ENCODE measurements at places on chromosomes 3 and 15.

DNA sequence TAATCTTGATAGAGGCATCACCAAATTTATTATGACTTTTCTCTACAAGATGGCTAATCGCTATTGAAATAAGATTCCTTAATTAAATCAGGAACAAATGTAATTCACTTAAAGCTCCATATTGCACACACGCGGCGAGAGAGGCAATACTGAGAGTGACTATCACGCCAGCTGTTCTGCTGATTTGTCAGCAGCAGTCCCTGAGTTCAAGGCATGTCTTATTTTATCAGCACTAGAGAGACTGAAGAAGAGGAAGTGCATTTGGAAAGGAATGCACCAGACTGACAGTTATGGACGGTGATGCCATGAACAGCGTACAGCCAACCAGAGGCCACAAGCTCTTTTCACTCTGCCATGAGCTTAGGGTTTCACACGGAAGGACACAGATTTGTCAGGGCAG, 83.6 kb upstream of the SLCO3A1 start:
- H3K27ac ChIP-seq, result no peak overlapping the region
- H3K36me3 ChIP-seq, result no peaks in the 10 kb centered on the region
- no peak overlapping the region for H3K4me3 ChIP-seq
- H3K27me3 ChIP-seq, result no peaks in the 10 kb centered on the region

DNA sequence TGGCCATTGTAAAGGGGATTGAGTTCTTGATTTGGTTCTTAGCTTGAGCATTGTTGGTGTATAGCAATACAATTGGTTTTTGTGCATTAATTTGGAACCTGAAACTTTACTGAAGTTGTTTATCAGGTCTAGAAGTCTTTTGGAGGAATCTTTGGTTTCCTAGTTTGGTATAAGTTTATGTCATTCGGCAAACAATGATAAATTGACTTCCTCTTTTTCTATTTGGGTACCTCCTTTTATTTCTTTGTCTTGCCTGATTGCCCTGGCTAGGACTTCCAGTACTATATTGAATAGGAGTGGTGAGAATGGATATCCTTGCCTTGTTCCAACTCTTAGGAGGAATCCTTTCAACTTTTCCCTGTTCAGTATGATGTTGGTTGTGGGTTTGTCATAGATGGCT, 32.1 kb downstream of the SPESP1 start:
- H3K4me3 ChIP-seq, result no peak overlapping the region
- no peak for DNase-seq
- H3K36me3 ChIP-seq, result no peaks in the 10 kb centered on the region
- no peaks in the 10 kb centered on the region for H3K4me1 ChIP-seq
- H3K27ac ChIP-seq, result no peak overlapping the region

- no peak overlapping the region for H3K4me3 ChIP-seq
- H3K27ac ChIP-seq, result no peak overlapping the region
- no peak for DNase-seq
Observed at GRCh38 chr15:73818308-73818985, 54.9 kb upstream of the TBC1D21 start.

GRCh38 chr3:35777065-35777464, 137.7 kb downstream of the ARPP21 start:
- no peaks in the 10 kb centered on the region for H3K27me3 ChIP-seq
- no peaks in the 10 kb centered on the region for H3K4me1 ChIP-seq
- DNase-seq, result no peak
- H3K36me3 ChIP-seq, result no peaks in the 10 kb centered on the region
- H3K4me3 ChIP-seq, result no peak overlapping the region
- no peak overlapping the region for H3K27ac ChIP-seq

GRCh38 chr3:125011941-125012340, 43.9 kb downstream of the HEG1 start:
- H3K4me1 ChIP-seq, result peaks cover 12% of the 10 kb centered on the region
- H3K36me3 ChIP-seq, result peaks cover 98% of the 10 kb centered on the region
- H3K4me3 ChIP-seq, result no peak overlapping the region

DNA sequence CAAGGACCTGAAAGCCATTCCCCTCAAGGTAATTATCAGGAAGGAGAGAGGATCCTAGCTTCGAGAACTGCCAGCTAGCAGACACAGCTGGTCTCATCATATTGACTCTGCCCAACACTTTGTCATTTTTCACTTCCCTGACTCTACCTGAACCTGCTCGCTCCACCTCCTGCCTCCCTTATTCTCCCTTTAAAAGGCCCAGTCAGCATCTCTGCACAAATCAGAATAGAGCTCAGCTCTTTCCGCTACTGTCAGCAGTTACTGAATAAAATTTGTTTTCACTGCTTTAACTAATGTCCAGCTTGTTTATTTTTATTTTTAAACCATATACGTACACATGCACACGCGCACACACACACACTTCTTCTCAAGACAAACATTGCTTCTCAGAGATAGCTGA, 57.2 kb upstream of the MCF2L2 start:
- no peaks in the 10 kb centered on the region for H3K27me3 ChIP-seq
- no peak overlapping the region for H3K4me3 ChIP-seq
- DNase-seq, result no peak
- no peaks in the 10 kb centered on the region for H3K4me1 ChIP-seq
- H3K27ac ChIP-seq, result no peak overlapping the region

GRCh38 chr15:62249501-62249900, 84.4 kb upstream of the C2CD4B start:
- H3K27ac ChIP-seq, result no peak overlapping the region
- no peaks in the 10 kb centered on the region for H3K36me3 ChIP-seq
- H3K27me3 ChIP-seq, result peaks cover 58% of the 10 kb centered on the region
- peaks cover 4% of the 10 kb centered on the region for H3K4me1 ChIP-seq

DNA sequence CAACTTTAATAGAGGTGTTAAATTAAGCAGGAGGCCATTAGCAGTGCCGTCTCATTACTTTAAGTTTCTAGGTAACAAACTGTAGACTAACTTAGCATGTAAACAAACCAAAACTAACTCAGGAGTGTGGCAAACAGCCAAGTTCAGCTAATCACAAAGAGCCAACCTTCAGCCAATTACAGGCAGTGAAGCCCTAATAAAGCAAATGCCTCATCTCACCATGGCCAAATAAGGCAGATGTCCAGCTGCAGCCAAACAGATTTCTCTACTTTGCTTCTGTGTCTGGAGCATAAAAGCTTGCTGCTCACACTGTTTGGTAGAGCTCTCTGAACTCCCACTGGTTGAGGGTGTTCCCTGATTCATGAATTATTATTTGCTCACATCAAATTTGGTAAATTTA, 835.4 kb upstream of the GBE1 start:
- H3K4me1 ChIP-seq, result no peaks in the 10 kb centered on the region
- no peak for DNase-seq
- H3K36me3 ChIP-seq, result no peaks in the 10 kb centered on the region
- no peak overlapping the region for H3K4me3 ChIP-seq
- no peaks in the 10 kb centered on the region for H3K27me3 ChIP-seq
- H3K27ac ChIP-seq, result no peak overlapping the region

GRCh38 chr15:96331945-96332636, 1.6 kb downstream of the NR2F2 start:
- H3K36me3 ChIP-seq, result peaks cover 40% of the 10 kb centered on the region
- H3K27me3 ChIP-seq, result no peaks in the 10 kb centered on the region
- peak overlapping the region; percentile 98 for H3K27ac ChIP-seq
- peak; percentile 64 for DNase-seq
- H3K4me3 ChIP-seq, result peak overlapping the region; percentile 81

- no peak overlapping the region for H3K4me3 ChIP-seq
- no peaks in the 10 kb centered on the region for H3K36me3 ChIP-seq
- no peak overlapping the region for H3K27ac ChIP-seq
- DNase-seq, result no peak
- H3K27me3 ChIP-seq, result no peaks in the 10 kb centered on the region
- H3K4me1 ChIP-seq, result peaks cover 2% of the 10 kb centered on the region
Observed at GRCh38 chr3:179969525-179969924, 67.2 kb downstream of the PEX5L start.

GRCh38 chr3:150407051-150407807, 869 bp upstream of the TSC22D2 start:
- H3K4me1 ChIP-seq, result no peaks in the 10 kb centered on the region
- peaks cover 9% of the 10 kb centered on the region for H3K36me3 ChIP-seq
- H3K27me3 ChIP-seq, result no peaks in the 10 kb centered on the region
- no peak overlapping the region for H3K4me3 ChIP-seq
- DNase-seq, result no peak

- H3K4me3 ChIP-seq, result no peak overlapping the region
- no peak overlapping the region for H3K27ac ChIP-seq
- no peaks in the 10 kb centered on the region for H3K36me3 ChIP-seq
- peaks cover 34% of the 10 kb centered on the region for H3K27me3 ChIP-seq
- peaks cover 11% of the 10 kb centered on the region for H3K4me1 ChIP-seq
Observed at GRCh38 chr3:49649576-49649975, 24.6 kb upstream of the APEH start.

DNA sequence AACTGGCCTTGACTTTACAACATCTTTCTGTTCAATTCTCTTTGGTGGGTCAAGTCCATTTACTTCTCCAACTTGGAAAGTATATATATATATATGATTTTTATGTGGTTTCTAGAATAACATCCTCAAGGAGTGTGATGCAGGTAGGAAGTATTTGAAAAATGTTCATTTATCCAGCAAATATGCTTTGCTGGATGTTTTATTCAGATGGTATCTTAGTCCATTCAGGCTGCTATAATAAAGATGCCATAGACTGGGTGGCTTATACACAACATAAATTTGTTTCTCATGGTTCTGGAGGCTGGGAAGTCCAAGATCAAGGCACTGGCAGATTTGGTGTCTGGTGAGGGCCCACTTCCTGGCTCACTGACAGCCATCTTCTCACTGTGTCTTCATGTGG, 168.7 kb upstream of the RASGRP1 start:
- H3K4me1 ChIP-seq, result no peaks in the 10 kb centered on the region
- no peaks in the 10 kb centered on the region for H3K36me3 ChIP-seq
- H3K4me3 ChIP-seq, result no peak overlapping the region

GRCh38 chr3:194775266-194775665, 89.6 kb downstream of the FAM43A start:
- DNase-seq, result no peak
- peaks cover 6% of the 10 kb centered on the region for H3K4me1 ChIP-seq
- H3K36me3 ChIP-seq, result no peaks in the 10 kb centered on the region
- H3K4me3 ChIP-seq, result no peak overlapping the region

- H3K4me3 ChIP-seq, result no peak overlapping the region
- DNase-seq, result no peak
Observed at GRCh38 chr15:79089331-79089889, 1.2 kb downstream of the RASGRF1 start.

GRCh38 chr3:126267169-126267975, 87.0 kb upstream of the ALDH1L1 start:
- no peaks in the 10 kb centered on the region for H3K36me3 ChIP-seq
- DNase-seq, result peak; percentile 89
- H3K27ac ChIP-seq, result peak overlapping the region; percentile 73
- H3K4me1 ChIP-seq, result peaks cover 18% of the 10 kb centered on the region
- H3K4me3 ChIP-seq, result peak overlapping the region; percentile 71

GRCh38 chr3:168003911-168004310, 91.8 kb downstream of the GOLIM4 start:
- no peaks in the 10 kb centered on the region for H3K27me3 ChIP-seq
- H3K4me3 ChIP-seq, result no peak overlapping the region
- no peak for DNase-seq
- H3K4me1 ChIP-seq, result no peaks in the 10 kb centered on the region

- DNase-seq, result no peak
- no peaks in the 10 kb centered on the region for H3K36me3 ChIP-seq
- H3K4me1 ChIP-seq, result no peaks in the 10 kb centered on the region
- no peaks in the 10 kb centered on the region for H3K27me3 ChIP-seq
Observed at GRCh38 chr3:21962456-21962855, 211.4 kb upstream of the ZNF385D start.

- H3K36me3 ChIP-seq, result peaks cover 52% of the 10 kb centered on the region
- H3K4me1 ChIP-seq, result peaks cover 17% of the 10 kb centered on the region
- H3K27me3 ChIP-seq, result no peaks in the 10 kb centered on the region
- DNase-seq, result no peak
Observed at GRCh38 chr15:74022706-74023470, 28.4 kb downstream of the PML start.

DNA sequence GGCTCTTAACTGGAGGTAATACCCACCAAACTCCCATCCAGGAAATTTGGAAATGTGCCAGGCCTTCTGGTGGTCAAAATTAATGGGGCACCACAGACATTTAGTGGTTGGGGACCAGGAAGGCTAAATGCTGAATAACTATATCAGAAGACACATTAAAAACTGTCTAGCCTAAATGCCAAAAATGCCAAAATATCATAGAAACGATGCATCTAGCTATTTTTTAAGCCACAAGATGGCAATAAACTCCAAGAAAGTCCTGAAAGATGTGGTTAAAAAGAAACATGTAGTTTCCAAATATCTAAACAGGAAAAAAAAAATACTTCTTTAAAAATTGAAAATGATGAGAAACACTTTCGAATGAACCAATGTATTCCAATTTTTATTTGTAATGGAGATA, 19.9 kb downstream of the CCDC14 start:
- no peak for DNase-seq
- no peak overlapping the region for H3K27ac ChIP-seq
- no peaks in the 10 kb centered on the region for H3K27me3 ChIP-seq
- no peak overlapping the region for H3K4me3 ChIP-seq

DNA sequence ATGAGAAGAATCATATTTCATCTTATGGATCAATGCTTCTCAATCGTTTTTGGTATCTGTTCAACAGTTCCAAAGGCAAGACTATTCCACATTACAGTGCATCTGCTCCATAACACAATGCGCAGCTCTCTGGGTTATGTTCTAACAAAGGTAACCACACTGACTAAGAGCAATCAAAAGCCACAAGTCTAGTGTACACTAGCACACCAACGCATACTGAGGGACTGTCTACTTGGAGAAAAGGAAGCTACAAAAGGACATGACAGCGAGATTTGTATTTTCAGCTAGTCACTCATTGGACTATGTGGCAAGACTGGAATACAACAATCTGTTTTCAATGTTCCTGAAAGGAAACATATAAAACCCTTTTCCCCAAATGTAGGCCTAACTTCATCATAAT, 35.8 kb downstream of the SETD2 start:
- peaks cover 1% of the 10 kb centered on the region for H3K4me1 ChIP-seq
- no peak overlapping the region for H3K4me3 ChIP-seq

- H3K36me3 ChIP-seq, result no peaks in the 10 kb centered on the region
- DNase-seq, result no peak
- peaks cover 15% of the 10 kb centered on the region for H3K27me3 ChIP-seq
- peaks cover 23% of the 10 kb centered on the region for H3K4me1 ChIP-seq
Observed at GRCh38 chr15:65051266-65051665, 6.1 kb downstream of the SLC51B start.

GRCh38 chr3:52119099-52119498, 35.1 kb downstream of the POC1A start:
- H3K4me3 ChIP-seq, result no peak overlapping the region
- peaks cover 11% of the 10 kb centered on the region for H3K36me3 ChIP-seq
- no peak overlapping the region for H3K27ac ChIP-seq

GRCh38 chr15:52856286-52856685, 66.2 kb upstream of the ONECUT1 start:
- H3K4me1 ChIP-seq, result peaks cover 7% of the 10 kb centered on the region
- peaks cover 5% of the 10 kb centered on the region for H3K27me3 ChIP-seq
- H3K36me3 ChIP-seq, result no peaks in the 10 kb centered on the region
- no peak for DNase-seq
- H3K27ac ChIP-seq, result no peak overlapping the region
- no peak overlapping the region for H3K4me3 ChIP-seq

All from mesenchymal stem cell (in vitro differentiated cells and primary cell).